ENCODE measurements at places on chromosomes 7 and 10.
A peak's percentile ranks its signal among the peaks of the same experiment; 100 is the strongest.

GRCh38 chr7:73995330-73995729, 32.6 kb upstream of the ELN start:
- DNase-seq: peak; percentile 27

DNA sequence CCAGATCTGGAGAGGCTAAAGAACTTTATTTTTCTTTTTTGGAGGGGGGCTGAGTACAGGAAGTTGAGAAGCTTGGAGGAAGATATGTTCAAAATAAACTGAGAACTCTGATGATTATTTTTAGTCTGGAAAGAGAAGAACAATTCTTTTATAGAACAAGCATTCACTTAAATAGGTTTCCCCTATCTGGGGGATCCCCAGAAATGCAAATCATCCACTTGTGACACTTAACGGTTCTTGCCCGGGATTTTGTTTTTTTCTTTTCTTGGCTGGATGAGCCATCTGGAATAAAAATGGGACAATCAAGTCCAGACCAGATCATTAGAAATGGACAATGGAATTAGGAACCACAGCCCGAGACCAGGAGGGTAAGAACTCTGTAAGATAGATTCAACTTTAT, 95.9 kb upstream of the EGR2 start:
- DNase-seq: no peak

DNA sequence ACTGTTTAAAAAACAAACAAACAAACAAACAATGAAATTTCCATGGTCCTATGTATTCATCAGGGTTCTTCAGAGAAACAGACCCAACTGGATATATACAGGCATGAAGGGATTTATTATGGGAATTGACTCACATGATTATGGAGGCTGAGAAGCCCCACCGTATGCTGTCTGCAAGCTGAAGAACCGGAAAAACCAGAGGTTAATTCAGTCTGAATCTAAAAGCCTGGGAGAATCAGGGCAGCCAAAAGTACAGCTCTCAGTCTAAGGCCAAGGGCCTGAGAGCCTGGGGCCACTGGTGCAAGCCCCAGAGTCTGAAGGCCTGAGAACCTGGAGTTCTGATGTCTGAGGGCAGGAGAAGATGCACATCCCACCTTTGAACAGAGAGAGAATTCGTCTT, 163.5 kb downstream of the MDFIC start:
- no peak for DNase-seq

DNA sequence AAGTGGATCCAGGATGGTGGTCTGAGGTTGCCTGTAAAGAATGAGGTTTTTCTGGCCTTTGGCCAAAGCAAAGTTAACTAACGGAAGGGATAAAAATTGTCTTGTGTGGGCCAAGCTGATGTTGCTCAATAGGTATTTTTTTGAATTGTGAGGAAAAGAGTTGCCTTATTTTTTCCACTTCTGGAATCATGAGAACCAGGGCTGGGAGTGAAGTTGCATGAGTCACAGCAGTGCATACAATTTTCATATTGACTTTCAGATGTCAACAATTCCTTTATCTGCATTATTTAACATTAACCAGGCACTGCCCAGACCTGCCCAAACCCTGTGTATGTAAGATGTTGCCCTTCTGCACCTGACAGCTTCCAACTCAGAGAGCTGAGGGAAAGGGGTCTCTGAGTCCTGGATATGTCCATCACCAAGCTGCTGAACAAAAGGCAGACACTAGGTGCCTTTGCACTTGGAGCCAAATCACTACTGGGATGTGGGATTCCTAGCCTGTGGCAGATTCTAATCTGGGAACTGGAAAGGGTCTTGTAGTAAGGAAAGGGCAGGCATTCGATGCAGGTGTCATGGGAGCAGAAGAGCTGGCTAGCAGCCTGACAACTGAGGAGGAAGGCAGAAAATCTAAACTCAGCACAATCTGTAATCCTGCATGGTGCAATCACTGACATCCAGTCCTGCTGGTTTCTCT, 52.3 kb upstream of the SLC35B4 start:
- DNase-seq: peak; percentile 60

- no peak for DNase-seq
Observed at GRCh38 chr10:69506834-69507713, 55.8 kb downstream of the TSPAN15 start.

- DNase-seq: no peak
Observed at GRCh38 chr7:130369110-130369711, 11.1 kb upstream of the CPA1 start.

DNA sequence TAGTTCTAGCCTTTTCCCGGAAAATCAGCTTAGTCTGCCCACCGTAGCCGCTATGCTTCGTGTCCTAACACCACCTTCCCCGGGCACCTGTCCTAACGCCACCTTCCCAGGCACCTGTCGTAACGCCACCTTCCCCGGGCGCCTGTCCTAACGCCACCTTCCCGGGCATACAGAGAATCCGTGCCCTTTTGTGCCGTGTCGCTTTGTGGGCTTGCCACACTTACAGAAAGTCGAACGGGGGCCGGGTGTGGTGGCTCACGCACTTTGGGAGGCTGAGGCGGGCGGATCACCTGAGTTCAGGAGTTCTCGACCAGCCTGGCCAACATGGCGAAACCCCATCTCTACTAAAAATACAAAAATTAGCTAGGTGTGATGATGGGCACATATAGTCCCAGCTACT, 73.6 kb upstream of the DNAJB6 start:
- no peak for DNase-seq

DNA sequence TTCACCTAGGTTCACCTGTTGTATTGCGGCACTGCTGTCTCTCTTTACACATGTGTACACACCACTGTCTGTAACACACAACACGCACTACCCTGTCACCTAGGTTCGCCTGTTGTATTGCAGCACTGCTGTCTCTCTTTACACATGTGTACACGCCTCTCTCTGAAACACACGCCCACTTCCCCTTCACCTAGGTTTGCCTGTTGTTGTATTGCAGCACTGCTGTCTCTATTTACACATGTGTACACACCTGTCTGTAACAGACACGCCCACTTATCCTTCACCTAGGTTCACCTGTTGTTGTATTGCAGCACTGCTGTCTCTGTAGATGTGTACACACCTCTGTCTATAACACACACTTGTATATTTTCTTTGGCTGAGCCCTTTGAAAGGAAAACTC, 51.5 kb downstream of the WDR37 start:
- DNase-seq: no peak

- DNase-seq: no peak
Observed at GRCh38 chr7:41879403-41879802, 176.5 kb upstream of the INHBA start.

DNA sequence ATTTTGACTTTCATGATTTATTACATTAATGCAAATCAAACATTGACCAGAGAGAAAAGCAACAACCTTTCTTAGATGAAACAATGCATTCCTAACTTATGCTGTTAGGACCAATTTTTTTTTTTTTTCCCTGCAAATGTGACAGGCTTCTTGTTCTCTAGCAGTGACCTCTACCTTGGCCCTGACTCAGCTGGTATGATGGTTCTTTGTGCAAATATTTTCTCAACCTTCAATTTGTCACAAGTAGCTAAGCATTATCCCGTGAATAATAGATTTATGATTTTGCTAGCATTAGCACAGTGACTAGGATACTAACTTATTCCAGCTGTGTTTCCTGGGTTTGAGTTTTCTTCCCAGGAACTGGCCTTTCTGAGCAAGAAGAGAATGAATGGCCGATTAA, 64.9 kb downstream of the PPP1R9A start:
- DNase-seq: no peak

DNA sequence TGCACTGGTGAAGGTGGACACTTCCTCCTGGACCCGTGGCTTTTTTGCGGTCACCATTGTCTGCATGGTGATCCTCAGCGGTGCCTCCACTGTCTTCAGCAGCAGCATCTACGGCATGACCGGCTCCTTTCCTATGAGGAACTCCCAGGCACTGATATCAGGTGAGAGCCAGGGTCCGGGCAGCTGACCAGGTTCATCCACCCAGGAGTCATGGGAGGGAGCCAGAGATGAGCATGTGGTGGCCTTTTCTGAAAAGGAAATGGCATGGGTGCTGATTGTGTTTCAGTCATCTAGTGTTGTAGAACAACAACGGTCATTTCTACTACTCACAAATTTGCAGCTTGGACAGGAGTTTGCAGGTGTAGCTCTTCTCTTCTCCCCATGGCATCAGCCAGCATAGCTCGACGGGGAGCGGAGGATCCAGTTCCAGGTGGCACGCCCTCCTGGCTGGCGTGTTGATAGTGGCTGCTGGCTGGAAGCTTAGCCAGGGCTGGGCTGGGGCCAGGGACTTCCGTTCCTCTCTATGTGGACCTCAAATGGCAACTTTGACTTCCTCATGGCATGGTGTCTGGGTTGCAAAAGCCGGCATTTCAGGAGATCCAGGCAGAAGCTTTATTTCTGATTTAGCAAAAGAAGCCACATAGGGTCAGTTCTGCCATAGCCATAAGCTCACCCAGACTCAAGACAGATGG, 32.7 kb downstream of the SLC29A3 start:
- DNase-seq: no peak

DNA sequence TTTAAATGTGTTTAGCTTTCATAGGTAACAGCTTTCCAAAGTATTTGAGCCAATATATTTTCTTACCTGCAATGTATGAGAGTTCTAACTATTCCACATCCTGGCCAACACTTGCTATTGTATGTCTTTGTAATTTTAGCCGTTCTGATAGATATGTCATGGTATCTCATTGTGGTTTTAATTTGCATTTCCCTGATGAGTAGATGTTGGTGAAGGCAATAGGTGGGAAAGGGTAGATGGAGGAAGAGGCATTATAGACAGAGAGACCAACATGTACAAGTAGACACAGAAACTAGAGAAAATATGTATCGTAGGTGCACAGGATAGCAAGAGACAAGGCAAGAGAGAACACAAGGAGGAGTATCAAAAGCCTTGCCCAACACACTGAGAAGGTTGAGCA, 54.8 kb upstream of the CCDC71L start:
- no peak for DNase-seq

DNA sequence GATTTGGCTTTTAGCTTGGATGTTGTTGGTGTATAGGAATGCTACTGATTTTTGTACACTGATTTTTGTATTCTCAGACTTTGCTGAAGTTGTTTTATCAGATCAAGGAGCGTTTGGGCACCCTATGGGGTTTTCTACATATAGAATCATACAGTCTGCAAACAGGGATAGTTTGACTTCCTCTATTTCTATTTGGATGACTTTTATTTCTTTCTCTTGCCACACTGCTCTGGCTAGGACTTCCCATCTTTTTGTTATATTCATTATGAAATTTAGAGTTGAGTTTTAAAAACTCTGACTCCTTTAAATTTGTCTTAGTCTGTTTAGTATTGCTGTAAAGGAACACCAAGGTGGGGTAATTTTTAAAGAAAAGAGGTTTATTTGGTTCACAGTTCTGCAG, 4.7 kb downstream of the ZNF786 start:
- no peak for DNase-seq

DNA sequence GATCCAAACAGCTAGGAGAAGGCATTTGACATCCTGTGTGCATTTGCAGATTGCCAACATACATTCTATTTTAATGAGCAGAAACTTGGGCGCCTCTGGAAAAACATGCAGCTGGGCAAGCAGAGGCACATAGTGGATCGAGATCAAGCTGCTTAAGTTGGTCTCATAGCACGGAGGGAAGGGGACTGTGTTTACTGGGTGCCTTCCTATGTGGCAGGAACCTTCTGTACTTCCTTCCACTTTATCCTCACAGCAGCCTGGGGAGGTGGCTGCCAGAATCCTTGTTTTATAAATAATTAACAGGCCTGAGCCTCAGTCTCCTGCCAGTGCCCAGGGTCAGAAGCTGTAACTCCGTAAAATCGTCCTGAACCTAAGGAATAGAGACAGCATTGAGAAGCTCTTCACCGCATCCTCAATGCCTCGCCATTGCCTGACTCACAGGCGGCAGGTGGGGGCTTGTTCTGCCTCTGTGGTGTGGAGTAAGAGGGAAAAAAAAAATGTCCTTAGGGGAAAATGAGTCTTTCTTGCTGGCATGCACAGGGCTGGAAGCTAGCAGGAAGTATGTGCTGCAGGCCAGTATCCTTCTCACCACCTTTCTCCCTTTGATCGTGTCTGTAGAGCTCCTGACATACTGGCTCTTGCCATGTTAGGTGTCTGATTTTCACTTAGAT, 6.2 kb downstream of the VWA2 start:
- no peak for DNase-seq
